ENCODE measurements at places on chromosomes 7 and 10.

GRCh38 chr7:99469381-99470065 is 3.2 kb upstream of the ZNF789 start:
- DNase-seq, result no peak

GRCh38 chr7:4051696-4052095 is 630.4 kb upstream of the FOXK1 start:
- DNase-seq, result no peak

DNA sequence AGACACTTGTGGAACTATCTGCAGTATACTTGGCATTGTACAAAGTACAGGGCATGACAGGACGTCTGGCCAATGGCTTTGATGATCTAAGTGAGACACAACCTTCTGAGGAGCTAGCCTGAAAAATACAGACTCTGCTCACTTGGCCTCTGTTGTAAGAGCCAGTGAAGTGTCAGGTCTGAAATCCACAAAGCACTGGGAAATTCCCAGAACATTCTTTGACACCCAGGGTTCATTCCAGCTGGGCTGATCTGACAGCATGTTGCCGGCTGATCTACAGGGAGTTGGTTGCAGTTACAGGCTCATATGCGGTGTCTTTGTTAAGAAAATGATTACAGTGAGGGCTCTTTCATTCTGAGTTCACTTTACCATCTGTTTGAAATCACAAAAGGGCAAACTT is 354.6 kb downstream of the PHF14 start:
- no peak for DNase-seq

DNA sequence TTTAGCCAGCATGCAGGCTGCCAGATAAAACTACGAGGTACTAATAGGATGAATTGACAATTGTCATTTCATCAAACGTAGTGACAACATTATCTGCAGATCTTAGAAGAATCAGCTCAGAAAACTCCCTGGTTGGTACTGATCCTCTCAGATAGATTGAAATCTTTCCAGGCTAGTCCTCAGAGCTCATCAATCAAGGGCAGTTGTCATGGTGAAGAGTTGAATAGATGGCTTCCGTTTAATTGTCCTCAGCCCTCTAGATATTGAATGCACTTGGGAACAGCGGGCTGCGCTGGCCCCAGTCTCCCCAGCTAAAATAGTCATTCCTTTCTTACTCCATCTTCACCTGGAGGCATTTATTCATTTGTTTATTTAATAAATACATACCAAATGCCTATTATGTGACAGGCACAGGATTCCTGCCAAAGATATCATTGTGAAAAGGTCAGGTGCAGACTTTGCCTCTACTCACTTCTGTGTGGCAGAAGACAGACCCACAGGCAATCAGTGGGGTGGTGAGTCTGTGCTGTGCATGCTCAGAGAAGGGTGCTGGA is 1081.6 kb downstream of the TYW1 start:
- DNase-seq, result no peak

DNA sequence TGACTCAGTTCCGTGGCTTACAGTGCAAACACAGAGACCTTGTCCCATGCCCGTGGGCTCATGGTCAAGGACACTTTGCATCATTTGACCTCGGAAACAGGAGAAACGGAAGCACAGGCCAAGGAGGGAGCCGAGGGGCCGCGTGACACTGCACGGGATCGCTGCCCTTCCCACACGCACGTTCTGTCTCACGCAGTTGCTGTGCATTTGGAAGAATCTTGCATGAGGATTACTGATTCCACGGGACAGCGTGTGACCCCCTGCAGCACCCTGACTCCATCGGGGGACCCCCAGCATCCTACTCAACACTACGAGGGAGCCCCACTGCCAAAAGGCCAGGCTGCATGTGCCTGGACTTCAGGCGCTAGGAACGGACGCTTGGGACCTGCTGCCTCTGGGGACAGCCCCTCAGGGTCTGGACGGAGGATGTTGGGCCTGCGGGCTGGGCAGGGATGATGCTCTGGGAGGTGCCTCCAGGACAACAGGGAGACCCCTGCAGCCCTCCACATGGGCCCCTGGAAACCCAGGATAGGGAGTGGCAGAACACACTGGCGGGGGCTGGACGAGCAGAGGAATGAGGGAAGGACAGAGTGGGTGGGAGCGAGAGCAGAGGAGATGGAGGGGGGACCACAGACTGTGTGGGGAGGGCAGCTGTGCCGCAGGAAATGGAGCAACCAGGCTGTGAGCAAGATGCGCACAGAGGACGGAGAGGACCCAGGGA is 222.2 kb downstream of the DNAJB6 start:
- DNase-seq, result no peak

- DNase-seq, result no peak
Measured at GRCh38 chr10:84237199-84238051, 3.9 kb downstream of the LRIT1 start.

- DNase-seq, result no peak
Measured at GRCh38 chr10:117663750-117664149, 121.2 kb downstream of the EMX2 start.

DNA sequence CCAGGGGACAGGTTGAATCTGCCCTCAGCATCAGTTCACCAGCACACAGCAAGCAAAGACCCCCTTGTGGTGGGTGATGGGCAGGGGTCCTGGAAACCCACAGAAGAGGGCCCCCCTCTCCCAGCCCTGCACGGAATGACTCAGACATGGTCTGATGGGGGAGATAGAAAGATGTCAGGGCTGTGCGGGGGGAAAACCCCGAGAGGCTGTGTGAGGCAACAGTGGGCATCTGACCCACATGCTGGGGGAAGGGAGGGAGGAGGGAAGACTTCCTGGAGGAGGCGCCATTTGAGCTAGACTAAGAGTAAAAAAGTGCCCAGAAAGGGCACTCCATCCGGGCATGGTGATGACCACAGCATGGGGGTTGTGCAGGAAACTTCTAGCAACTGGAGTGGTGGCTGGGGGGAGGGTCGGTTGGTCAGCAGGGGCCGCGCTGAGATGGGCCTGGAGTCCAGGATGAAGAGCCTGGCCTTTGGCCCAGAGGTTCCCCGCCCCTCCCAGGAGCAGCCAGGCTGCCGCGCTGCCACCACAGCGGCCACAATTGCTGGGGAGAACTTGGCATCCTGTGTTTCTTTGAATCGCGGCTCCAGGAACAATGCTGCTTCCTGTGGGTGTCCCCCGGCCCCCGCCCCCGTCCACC is 2.5 kb downstream of the LFNG start:
- peak; percentile 81 for DNase-seq

DNA sequence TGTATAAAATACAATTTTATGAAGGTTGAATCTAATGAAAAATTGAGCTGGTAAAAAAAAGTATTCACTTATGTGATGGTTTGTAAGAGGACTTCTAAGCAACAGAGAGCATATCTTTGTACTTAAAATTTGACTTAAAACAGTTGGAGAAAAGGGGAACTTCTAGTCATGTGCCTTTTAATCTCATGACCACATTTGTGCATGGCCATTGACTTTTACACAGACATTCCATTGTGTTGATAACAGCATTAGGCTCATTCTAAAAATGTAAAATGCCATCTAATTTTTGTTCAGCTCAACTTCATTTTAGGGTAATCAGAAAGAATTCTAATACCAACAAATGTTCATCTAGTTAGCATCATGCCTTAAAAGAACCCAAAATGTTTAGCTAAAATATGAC is 119.9 kb downstream of the HPSE2 start:
- no peak for DNase-seq

- no peak for DNase-seq
Measured at GRCh38 chr10:95784279-95784913, 28.4 kb downstream of the ENTPD1 start.

DNA sequence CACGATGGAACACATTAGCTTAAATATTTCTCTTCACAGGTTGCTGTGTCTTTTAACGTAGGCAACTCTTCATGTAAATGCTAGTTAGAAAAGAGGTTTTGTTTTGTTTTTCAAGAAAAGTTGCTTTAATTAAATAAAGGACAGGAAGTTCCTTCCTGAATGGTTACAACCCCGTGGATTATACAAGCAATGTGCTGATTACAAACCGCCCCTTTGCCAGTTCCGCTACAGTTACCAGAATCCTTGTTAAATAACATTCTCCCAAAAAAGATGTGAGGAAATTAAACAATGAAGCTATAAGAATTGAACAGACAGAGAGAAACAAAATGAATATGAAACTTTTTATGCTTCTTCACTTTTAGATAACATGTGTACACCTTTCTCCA is 75.1 kb downstream of the LYZL2 start:
- no peak for DNase-seq

- no peak for DNase-seq
Measured at GRCh38 chr7:125119559-125120115, 190.0 kb upstream of the POT1 start.

GRCh38 chr7:135158874-135159273 is 11.0 kb downstream of the TMEM140 start:
- no peak for DNase-seq

- no peak for DNase-seq
Measured at GRCh38 chr7:131649003-131649541, 92.6 kb upstream of the PODXL start.
